ENCODE measurements at places on chromosomes 4 and X.

GRCh38 chr4:3134201-3134600 is 59.7 kb downstream of the HTT start:
- no peak for DNase-seq

GRCh38 chr4:122710434-122711308 is 21.8 kb upstream of the BBS12 start:
- DNase-seq = no peak

- DNase-seq = no peak
Observed at GRCh38 chr4:152938237-152938947, 2.3 kb downstream of the FHDC1 start.

- no peak for DNase-seq
Observed at GRCh38 chr4:115923152-115923551, 809.7 kb upstream of the NDST4 start.

DNA sequence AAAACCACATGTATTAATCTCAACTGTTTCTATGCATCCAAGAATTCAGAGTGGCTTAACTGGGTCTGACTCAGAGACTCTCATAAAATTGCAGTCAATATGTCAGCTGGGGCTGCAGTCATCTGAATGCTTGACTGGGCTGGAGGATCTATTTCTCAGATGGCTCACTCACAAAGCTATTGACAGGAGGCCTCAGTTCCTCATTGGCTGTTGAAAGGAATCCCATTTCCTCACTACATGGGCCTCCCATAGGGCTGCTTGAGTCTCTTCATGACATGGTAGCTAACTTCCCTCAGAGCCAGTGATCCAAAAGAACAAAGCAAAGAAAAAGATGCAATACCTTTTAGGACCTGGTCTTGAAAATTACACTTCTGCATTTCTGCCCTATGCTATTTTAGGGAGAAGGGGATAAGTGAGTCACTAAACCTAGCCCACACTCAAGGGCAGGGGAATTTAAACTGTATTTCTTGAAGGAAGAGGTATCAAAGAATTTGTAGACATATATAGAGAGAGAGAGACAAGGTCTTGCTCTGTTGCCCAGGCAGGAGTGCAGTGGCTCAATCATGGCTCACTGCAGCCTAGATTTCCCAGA is 9.8 kb downstream of the SCFD2 start:
- DNase-seq = no peak

DNA sequence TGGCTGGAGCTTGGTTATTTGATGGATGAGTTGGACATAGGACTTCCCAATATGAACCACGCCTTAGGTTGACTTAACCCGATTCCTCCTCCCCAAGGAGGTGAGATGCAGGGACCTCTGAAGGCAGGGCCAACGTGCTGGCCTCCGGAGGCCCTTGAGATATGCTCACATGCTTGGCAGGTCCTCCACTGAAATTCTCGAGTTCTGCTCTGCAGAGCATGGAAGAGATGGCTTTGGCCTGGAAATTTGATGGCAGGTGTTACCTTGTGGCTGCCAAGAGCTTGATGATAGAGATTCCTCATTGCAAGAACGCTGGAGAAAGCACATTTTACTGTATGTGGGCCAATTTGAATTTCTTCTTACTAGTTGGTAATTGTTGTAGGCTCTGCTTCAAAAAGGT is 117.4 kb upstream of the LIMCH1 start:
- DNase-seq = no peak

- peak; percentile 76 for DNase-seq
Observed at GRCh38 chr4:98447648-98448047, 186.5 kb downstream of the RAP1GDS1 start.

GRCh38 chr4:52842792-52843191 is 19.3 kb upstream of the RASL11B start:
- DNase-seq = no peak

GRCh38 chr4:84623661-84624060 is 40.7 kb downstream of the CDS1 start:
- no peak for DNase-seq

GRCh38 chr4:4560136-4560535 is 18.3 kb upstream of the STX18 start:
- no peak for DNase-seq

DNA sequence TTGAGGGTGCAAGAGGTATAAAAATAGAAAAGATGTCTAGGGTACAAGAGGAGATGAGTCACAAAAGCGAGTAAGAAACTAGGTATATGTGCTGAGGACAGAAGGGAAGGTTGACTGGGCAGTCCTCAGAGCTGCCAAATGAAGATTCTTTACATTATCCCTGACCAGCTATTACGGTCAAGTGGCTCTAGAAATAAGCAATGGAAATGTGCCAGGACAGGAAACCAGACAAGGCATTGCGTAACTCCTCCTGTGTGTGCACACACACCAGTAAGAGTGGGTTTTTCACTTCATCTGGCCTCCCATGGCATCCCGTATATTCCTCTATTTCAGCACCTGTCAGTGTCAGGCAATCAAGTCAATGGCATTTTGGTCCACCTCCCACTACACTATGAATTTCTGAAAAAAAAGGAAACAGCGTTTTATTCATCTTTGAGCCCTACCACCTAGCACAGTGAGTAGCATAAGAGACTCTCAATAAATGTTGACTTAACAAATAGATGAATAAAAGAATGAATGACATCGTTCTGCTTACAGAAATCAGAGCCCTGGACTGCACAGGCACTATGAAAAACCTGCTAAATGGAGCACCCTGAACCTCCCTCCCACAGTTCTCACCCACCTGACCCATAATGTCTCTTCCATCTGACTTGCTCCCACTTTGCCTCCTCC is 62.6 kb upstream of the KLF3 start:
- no peak for DNase-seq

- no peak for DNase-seq
Observed at GRCh38 chr4:163764569-163764968, 270.1 kb downstream of the TMA16 start.

DNA sequence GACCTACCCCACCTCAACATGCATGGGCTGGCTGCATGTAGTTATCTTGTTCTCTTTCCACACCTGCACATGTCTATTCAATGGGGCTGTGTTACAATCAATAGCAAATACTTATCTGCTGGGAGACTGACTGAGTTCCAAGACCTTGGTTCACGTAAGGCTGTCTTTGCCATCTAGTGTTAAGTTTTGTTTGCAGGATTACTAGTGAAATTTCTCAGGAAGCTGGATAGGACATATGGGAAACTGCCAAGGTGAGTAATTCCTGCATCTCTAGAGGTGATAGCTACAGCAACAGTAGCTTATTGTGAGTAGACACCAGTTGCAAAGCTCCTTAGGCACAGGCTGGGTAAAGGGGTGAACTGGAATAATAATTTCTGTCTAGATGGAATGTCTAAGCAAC is 177.5 kb downstream of the ENOX2 start:
- DNase-seq = no peak

GRCh38 chr4:114237997-114238396 is 258.6 kb upstream of the ARSJ start:
- no peak for DNase-seq

DNA sequence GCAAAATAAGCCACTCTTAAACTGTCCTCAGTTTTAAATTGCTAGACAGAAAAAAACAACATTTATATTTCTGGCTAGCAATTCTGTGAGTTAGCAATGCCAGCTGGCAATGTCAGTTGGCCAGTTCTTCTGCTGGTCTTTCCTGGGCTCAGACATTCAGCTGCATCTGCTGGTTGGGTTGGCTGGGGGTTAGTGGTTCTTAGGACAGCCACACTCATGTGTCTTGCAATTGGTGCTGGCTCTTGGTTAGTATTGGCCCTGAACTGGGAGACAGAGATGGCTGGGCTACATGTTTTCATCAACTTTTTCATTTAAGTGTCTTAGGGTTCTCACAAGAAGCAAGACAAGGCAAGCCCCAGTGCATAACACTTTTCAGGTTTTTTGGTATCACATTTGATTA is 48.0 kb upstream of the PDLIM5 start:
- no peak for DNase-seq

All from NCI-H187 treated with DMSO at 0.1 percent for 48 hours (cell line).